Erythroblast (primary cell): ENCODE measurements at places on chromosomes 3 and 15.
A peak's percentile ranks its signal among the peaks of the same experiment; 100 is the strongest.

- DNase-seq = peak; percentile 48
Observed at GRCh38 chr3:57961828-57962447, 46.3 kb upstream of the FLNB start.

- DNase-seq = no peak
Observed at GRCh38 chr15:93164409-93164808, 75.4 kb upstream of the RGMA start.

DNA sequence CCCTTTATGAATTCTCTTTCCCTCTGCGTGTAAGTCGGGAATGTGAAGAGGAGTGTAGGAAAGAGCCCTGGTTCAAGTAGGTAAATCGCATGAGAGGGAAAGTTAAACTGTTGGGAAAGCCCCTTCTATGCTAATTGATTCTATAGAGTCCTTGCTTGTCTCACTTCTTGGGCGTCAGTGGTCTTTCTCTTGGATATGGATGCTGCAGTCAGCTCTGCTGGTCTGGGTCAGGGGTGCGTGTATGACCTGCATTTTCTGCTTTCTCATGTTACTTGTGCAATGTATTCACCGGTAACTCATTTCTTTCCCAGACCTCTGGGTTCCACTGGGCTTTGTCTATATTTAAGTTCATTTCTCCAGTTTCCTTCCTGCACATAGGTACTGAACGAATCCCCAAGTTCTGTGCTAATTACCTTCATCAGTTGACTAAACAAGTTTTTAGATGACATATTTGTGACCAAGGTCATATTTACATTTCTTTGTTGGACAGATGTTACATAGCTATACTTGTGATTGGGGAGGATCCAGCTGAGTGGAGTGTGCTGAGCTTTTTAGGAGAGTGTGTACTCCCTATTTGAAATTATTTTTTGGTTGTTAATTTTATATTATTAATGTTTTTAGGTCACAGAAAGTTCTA lies 1.4 kb downstream of the SETD5 start:
- peak; percentile 81 for DNase-seq

- DNase-seq = no peak
Observed at GRCh38 chr3:159919873-159920272, 68.8 kb upstream of the IL12A start.

GRCh38 chr3:37943631-37944314 lies 46.8 kb upstream of the VILL start:
- no peak for DNase-seq
